ENCODE measurements at places on chromosomes 16 and 17.

GRCh38 chr16:66953462-66954096 is 7.5 kb upstream of the CES3 start:
- DNase-seq: no peak

- DNase-seq: no peak
Measured at GRCh38 chr16:81401035-81401950, 43.3 kb upstream of the CMIP start.

DNA sequence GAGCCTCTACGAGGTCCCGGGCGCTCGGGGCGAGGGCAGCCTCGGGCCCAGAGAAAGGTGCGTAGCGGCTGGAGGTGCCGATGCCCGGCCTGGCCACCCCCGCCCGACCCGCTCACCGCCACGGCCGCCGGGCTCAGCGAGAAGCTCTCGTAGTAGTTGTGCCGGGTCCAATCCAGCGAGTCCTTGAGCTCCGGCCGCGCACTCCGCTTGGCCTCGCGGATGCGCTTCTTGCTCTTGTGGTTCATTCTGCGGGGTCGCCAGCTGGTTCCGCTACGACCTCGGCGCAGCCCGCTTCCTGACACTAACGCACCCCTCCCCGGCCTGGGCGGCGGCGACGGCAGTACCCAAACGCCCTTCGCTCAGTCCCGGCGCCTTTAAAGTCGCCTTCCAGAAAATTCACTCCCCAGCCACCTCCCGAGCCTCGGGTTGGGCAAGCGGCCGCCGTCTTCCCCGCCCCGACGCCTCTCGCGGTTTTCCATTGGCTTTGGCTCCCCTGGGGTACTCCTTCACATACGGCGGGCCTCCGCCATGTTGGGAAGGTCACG is at the start of gene JMJD6:
JMJD6 (minus strand) TSS at position 376 of the 545 bp plus-strand sequence; CDS start at position 245, 131 bp downstream.
- DNase-seq: peak; percentile 98

GRCh38 chr17:45298546-45299285 is 18.1 kb downstream of the MAP3K14 start:
- DNase-seq: no peak

- DNase-seq: no peak
Measured at GRCh38 chr16:7372095-7372494, 39.5 kb downstream of the RBFOX1 start.

DNA sequence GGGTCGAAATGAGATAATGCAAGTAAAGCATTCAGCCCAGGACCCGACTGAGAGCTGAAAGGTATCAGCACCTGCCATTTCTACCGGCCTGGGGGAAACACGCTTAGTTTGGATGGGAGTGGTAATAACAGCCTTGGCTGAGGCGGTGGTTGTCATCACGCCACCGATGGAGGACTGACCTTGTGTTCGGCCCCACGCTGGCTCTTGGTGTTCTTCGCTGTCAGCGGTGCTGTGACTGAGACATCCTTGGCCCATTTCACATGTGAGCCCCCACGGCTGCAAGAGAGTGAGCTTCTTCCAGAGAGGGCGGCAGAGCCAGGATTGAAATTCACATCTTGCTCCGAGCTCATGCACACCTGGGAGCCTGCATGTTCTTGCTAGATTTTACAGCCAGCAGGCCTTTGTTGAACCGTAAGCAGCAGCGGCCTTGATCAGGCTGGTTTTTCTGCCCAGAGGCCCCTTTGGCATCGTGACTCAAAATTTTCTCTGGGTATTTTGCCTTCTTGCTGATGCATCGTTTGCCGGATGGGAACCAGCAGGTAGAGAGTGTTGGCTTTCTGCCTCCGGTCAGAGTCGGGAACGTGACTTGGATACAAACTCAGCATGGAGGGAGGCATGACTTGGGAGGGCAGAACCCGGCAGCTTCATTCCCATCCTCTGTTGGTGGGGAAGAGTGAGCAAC is 341.5 kb downstream of the SNX29 start:
- no peak for DNase-seq

DNA sequence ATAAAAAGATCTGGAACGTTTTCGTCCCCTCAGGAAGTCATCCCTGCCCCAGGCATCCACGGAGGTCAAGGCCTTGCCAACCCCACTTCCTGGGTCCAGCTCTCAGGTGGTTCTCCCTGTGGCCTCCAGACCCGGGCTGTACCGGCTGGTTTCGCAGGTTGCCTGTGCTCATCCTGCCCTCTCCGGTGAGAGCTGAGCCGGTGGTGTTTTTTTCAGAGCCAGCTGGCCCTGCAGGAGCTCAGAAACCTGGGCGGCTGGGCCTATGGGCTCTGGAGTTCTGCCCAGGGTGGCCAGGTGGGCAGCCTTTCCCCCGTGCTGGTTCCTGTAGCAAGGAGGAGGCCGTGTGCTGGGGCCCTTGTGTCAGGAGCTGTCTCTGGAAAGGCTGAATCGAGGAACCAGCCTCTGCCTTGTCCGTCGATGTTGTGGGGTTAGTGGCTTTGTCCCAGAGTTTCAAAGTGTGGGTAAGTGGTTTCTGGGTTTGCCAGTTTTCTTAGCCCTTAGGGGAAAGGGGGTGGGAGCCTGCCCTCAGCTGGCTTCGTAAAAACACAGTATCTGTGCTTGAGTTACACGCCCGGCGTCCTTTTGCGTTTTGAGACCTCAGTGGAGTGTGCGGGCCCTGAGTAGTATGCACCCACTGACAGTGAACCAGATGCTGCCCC is 23.6 kb downstream of the C16orf90 start:
- DNase-seq: no peak

DNA sequence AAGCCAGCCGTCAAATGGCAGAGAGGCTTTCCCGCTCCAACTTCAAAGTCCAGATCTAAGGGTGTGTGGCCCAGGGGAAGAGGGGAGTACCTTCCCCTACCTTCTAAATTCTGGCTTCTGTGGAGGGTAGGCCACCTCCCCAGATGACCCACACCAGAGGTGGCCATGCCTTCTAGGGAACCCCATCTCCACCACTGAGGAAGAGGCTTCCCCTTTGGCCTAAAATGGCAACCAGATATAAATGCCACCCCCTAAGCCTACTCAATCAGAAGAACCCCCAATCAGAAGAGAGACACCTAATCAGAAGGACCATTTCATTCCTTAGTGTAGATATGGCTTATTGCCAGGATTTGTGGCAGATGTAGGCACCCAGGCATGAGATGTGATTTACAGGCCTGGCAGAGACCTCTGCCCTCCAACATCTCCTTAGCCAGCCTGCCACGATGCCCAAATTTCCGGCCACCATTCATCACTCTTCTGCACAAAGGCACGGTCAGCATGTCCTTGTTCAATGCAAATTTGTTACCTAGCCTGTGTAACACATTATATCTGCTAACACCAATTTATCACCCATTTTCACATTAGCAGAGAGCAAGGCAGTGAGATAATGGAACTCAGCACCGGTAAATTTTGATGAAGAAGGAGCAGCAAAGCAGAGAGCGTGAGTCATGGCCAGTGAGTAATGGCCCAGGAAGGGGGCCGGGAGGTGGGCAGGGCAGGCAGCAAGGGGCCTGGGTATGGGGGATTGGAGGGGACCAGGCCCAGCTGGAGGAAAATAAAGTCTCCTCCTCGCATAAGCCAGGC is 1.2 kb upstream of the MGAT5B start:
- DNase-seq: peak; percentile 68

DNA sequence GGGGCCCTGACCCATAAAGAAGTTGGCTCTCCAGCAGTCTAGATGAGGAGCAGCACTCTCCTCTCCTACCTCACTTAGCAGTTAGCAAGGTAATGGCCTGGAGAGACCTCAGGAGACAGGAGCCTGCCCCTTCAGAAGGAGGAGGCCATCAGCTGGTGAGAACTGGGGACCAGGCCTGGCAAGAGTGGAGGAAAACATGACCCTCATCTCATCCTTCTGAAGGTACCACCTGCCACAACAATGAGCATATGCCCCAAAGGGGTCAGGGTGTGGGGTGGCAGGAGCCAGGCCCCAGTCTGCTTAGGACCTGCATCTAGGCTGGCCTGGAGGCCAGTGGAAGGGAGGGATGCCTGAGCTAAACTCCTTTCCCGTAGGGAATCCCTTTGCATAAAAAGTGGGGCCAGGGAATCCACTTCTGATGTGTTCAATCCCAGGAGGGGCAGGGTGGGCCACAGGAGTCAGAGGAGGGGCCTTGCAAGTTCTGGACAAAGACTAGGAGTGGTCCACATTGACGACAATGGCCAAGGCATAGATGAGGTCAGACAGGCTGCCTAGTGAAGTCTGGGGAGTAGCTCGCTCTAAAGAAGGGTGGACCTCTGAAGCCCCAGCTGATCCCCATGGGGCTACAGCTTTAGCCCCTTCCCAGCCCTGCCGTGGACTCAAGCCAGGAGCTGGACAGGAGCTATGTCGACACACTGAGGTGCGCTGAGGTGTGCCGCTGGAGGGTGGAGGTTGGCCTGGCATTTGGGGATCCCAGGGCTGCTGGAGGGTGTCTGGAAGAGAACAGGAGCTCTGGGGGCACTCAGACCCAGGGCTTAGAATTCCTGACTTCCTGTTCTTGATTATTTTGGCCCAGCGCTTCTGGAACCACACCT is 986 bp downstream of the SEBOX start:
- no peak for DNase-seq

GRCh38 chr16:87063543-87063942 is 253.6 kb downstream of the C16orf95 start:
- DNase-seq: no peak

DNA sequence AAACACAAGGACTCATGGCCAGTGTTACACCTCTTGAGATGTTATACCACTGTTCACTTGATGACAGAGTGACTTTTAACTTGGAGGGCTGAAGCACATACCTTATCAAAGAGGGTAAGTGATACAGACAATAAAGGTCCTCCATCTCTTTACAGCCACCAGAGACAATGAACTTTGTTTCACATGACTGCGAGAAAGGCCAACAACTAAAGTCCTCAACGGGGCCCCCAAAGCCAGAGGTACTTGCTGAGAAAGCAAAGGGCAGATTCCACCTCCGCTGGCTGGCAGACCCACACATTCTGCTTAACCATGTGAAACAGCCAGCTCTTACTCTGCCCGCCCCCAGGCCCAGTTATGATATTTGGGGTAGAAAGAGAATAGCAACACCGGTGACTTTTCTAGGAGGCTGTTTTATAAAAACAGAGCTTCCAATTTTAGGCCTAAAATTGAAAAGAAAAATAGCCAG is 21.4 kb downstream of the DCUN1D3 start:
- DNase-seq: no peak

GRCh38 chr17:9979463-9979995 is 74.5 kb upstream of the RCVRN start:
- no peak for DNase-seq

DNA sequence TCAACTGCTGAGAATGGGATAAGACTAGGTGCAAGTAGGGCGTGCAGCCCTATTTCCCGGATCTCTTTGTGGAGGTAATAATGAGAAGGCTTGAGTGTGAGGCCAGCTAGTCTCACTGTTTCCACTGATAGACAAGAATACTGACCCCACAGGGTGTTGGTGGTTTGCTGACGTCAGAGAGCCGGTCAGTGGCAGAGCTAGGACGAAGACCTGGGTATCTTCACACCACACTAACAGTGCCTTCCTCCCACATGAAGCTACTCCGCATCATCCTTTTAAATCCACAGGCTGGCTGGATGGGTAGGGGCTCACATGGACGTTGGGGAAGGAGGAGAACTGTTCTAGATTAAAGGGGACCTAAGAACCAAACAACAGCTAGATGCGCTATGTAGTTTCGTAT is 68.0 kb downstream of the ZFHX3 start:
- no peak for DNase-seq

DNA sequence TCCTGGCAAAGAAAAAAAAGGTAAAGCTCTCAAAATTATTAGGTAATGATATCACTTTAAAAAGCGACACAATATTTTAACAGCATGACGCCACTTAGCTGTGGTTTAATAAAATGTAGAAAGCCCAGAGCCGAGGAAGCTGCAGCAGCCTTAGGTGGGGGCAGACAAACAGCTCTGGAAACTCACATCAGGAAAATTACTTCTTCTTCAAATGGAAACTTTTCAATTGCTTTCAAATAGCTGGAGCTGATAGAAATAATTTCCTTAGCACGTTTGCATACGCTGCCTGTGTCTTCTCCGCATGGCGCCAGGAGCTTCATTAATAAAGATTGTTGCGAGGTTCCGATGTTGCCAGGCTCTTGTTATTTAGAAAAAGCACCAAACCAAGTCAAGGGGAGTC is 835.3 kb upstream of the EEF2KMT start:
- no peak for DNase-seq

DNA sequence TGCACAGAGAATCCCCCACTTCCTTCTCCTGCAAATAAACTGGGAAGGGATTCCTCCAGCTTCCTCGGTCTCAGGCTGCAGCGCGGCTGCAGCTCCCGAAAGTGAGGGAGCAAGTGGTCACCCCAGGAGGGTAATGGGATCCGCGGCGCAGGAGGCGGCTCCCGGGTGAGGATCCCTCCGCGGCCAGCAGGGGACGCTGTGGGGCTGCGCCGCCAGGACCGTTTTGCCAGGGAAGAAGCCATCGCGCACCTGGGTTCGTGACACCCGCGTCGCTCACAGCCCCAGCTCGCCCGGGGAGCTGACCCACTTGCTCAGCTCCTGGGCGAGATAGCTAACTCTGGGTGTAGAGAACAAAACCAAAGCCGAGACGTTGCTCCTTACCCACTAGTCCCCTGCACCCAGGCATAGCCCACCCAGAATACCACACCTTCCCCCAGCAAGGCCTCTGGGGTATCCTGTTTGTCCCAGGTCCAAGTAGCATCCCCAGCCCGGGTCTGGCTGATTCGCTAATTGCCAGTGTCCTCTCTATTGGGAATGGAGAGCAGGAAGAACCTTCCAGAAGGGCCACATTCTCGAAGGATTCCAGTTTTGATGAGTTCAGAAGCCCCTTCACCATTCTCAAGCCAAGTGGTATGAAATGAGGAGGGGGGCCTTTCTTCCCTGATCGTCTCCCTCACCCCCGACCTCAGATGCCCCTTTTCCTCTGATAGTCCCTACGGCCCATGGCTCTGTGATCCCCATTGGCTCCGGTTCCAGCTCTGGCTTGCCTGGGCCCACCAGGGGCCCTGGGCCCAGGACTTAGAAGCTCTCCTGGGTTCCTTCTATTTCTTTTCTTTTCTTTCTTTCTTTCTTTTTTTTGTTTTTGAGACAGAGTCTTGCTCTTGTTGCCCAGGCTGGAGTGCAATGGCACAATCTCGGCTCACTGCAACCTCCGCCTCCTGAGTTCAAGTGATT is 14.1 kb downstream of the CYGB start:
- DNase-seq: no peak

DNA sequence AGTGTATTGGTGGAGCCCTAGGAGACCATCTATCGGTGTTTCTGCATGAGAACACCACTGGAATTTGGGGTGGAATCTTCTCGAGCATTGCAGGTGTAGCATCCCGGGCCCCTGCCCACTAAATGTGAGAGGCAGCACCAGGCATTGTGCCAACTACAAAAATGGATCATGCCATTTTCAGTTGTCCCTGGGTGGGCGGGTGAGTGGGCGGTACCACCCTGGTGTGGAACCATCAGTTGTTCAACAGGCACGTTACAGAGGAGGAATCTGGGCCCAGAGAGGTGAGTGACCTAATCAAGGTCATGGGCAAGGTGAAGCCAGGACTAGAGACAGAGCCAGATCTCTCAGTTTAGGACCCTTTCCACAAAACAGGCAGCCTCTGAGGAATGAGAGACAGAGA is 8.8 kb downstream of the PIPOX start:
- DNase-seq: no peak

Measured in astrocyte of the spinal cord (primary cell).